ENCODE measurements at places on chromosomes 3 and 15.

DNA sequence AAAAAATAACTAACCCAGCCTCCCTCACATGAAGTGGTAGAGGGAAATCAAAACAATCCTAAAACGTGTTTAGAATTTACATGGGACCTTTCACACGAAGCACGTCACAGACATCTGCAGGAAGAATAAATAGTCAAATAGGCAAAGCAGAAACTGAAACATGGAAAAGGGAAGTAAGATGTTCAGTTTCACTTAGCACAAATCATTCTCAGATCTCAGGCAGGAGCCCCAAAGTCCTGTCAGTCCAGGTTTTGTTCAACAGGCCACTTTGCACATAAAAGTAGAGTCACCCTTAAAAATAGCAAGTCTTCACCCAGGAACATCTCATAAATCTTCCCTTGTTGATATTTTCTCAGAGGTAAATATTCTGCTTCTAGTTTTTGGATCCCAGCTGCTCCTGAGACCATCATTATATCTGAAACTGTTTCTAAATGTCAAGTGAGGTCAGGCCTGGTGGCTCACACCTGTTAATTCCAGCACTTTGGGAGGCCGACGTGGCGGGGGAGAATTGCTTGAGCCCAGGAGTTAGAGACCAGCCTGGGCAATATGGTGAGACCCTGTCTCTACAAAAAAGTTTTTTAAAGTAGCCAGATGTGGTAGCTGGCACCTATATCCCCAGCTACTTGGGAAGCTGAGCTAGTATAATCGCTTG, 1.9 kb downstream of the RUBCN start:
- no peak for DNase-seq

GRCh38 chr15:82995938-82996337, 9.9 kb downstream of the RAMAC start:
- no peak for DNase-seq

DNA sequence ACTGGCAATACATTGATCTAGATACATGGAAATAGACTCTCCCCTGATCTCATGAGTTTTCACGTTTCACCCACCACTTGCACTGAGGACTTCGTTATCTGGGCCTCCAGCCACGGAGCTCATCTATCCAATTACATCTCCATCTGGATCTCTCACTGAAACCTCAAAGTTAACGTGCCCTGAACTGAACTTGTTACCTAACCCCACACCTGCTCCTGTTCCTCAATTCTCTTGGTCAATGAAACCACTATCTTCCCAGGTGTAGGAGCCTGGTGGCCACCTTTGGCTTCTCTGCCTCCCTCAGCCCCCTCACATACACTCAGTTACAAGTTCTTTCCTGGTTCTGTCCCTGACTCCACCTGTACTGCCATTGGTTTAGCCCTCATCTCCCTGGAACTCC, 9.7 kb downstream of the DGKG start:
- DNase-seq: no peak

GRCh38 chr15:33040496-33040895, 154.0 kb downstream of the FMN1 start:
- no peak for DNase-seq

GRCh38 chr3:129632556-129632955, 26.1 kb upstream of the PLXND1 start:
- no peak for DNase-seq

- DNase-seq: no peak
Measured at GRCh38 chr15:91278951-91279350, 178.9 kb downstream of the SV2B start.

- no peak for DNase-seq
Measured at GRCh38 chr3:80405618-80406017, 637.8 kb upstream of the ROBO1 start.

- no peak for DNase-seq
Measured at GRCh38 chr3:194750491-194750828, 64.8 kb downstream of the FAM43A start.

DNA sequence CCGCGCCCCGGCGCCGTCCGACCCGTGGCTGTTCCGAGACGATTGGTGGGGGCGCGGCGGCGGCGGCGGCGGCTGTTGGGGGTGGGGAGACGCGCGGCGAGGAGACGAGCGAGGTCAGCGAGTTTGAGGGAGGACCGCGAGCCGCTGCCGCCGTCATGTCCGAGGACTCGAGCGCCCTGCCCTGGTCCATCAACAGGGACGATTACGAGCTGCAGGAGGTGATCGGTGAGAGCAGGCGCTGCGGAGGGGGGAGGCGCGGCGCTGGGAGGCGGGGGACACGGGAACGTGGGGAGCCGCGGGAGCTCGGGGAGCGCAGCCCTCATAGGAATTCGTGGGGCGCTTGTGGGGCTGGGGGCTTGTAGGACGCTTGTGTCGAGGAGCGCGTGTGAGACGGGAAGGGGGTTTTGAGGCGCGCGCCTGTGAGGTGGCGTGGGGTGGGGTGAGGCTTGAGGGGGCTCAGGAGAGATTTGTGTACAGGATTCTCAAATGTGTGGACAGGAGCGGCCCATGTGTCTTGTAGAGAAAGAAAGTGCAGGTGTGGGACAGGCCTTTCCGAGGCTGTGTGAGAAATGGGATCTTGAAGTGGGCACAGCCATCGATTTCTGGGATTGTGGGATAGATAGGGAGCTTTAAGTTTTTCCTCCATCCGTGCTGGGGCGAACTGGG, 518 bp downstream of the OXSR1 start:
- peak; percentile 77 for DNase-seq

GRCh38 chr3:7388026-7388425, 527.1 kb downstream of the GRM7 start:
- DNase-seq: no peak

DNA sequence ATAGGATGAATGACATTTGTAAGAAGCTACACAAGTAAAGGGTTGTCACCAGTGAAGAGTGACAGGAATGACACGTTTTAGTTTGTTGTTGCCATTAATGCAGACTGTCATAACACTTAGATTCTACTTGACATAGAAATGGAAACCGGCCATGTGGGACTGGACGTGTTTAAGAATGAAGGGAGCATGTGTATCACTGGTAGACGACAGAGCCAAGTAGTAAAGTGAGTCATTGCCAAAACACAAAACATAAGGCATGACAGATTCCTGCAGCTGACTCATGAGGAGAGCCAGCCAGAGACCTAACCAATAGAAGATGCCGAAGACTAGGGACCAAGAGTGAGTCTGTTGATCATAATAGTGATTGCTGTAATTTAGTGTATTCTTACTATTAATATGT, 106.2 kb upstream of the PLAAT1 start:
- DNase-seq: no peak
